ENCODE measurements at places on chromosomes 5 and 9.

DNA sequence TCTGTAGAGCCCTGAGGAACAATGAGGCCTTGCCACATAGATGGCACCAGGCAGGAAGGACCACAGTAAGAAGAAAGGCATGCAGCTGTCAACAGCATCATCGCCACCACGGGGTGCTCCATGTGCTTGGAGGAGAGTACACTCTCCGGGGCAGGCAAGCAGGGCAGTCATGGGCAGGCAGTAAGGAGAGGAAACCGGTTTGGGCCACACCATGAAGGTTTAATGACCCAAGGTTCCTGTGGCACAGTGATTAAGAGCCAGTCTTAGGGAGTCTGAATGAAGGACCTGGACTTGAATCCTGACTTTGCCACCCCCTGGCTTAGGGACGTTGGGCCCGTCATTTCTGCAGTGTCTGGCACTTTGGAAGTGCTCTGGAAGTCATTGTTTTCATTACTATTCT lies 80.6 kb upstream of the ZBTB43 start:
- DNase-seq: no peak

GRCh38 chr9:5832538-5833529 lies at the start of gene ERMP1:
Gene ERMP1, minus strand, starts transcription at chr9:5833117. Its CDS starts 90 bp downstream, at chr9:5833027.
- peak; percentile 77 for DNase-seq

GRCh38 chr5:168023191-168023590 lies 268.3 kb upstream of the WWC1 start:
- no peak for DNase-seq

DNA sequence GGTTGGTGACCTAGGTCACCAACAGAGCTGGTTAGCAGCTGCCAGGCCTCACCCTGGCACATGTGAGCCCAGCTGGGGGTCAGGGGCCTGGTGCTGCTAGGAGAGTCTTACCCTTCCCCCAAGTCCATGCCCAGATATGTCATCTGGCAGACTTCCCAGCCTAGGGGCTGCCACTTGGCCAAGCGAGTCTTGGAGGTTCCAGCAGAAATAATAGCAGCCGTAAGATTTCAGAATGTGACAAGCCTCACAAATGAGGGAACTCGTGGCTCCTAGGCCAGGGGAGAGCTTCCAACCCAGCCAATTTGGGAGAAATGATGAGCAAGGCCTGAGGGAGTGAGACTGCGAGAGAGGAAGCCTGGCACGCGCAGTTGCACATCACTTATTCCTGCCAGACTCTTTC lies 11.1 kb downstream of the URM1 start:
- DNase-seq: no peak

DNA sequence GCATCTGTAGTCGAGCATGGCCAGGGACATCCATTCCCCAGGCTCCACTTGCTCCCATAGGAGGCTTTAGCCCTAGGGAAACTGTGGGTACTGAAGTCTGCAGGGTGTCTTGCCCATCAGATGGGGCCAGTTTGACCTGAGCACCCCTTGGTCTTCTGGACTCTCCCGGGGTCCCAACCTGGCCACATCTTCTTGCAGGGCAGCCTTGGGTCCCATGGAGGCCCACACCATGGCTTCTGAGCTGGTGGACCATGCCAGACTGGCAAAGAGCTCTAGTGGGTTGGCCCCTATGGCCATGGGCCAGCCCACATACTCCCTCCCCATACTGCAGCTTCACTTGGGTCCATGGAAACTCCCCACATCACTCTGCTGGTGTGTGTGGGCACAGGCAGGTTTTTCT lies 154.4 kb upstream of the PRLR start:
- DNase-seq: no peak

- DNase-seq: no peak
These were observed 59.0 kb upstream of the BARX1 start for GRCh38 chr9:94014066-94014654.

- no peak for DNase-seq
These were observed 113.5 kb downstream of the RORB start for GRCh38 chr9:74610523-74611061.

DNA sequence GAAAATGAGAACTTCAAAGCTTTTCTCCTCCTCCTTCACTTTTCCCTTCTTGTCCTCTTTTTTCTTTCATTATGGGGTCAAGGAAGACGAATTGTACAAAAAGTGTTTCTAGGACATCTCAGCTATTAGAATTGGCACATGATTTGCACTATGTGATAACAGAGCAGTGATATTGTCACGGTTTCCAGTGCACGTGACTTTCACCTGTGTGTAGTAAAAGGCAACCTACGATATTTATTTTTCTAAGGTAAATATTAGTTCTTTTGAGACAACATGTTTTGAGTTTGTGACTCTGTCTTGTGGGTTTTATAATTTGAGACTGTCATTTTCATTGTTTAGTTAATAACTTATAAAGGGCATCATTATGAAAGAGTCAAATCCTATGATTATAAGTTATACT lies 213.1 kb downstream of the PSAT1 start:
- DNase-seq: no peak

- DNase-seq: no peak
These were observed 599 bp downstream of the LYRM7 start for GRCh38 chr5:131171276-131171810.
